Foreskin melanocyte (primary cell): ENCODE measurements at places on chromosomes 13 and 19.
A peak's percentile ranks its signal among the peaks of the same experiment; 100 is the strongest.

- no peak for DNase-seq
Observed at GRCh38 chr19:44707794-44708193, 8.8 kb downstream of the CEACAM16 start.

GRCh38 chr19:9132422-9132821 is 5.7 kb upstream of the OR7G3 start:
- no peak for DNase-seq

- DNase-seq = no peak
Observed at GRCh38 chr13:99661791-99662190, 160.5 kb downstream of the TM9SF2 start.

- peak; percentile 57 for DNase-seq
Observed at GRCh38 chr19:8355631-8356402, 8.1 kb upstream of the ANGPTL4 start.

DNA sequence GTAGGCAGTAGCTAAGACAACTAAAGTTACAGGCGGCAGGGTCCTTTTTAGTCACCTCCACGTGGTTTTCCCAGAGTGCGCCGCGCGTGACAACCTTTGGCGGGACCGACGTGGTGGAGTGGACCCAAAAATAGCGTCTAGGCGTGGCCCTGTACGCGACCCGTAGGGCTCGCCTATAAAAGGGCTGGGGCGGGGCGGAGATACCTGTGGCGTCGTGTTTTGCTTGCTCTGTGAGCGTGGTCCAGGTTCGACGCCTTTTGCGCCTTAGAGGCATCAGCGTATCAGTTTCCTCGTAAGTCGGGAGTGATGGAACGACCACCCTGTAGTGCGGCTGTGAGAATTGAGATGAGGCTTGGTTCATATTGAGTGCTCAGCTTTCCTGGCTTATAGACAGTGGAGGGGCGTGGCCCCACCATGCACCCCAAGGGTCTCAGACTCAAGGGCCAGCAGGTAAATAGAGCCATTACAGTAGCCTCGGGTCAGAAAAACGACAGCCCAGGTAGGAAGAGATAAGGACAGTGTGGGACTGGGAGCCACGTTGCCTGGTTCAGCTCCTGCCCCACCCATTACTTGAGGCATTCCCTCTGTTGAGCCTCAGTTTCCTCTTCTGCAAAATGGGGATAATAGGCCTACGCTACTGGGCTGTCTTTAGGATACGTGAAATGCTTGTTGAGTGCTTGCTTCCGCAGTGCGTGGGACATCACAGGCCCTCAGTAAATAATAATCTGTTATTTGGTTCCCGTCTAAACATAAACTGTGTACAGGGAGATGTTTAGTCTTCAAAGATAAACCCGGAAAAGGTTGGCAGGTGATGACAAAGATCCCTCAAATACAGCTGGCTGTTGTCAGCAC is 693 bp upstream of the TMED1 start:
- peak; percentile 91 for DNase-seq

DNA sequence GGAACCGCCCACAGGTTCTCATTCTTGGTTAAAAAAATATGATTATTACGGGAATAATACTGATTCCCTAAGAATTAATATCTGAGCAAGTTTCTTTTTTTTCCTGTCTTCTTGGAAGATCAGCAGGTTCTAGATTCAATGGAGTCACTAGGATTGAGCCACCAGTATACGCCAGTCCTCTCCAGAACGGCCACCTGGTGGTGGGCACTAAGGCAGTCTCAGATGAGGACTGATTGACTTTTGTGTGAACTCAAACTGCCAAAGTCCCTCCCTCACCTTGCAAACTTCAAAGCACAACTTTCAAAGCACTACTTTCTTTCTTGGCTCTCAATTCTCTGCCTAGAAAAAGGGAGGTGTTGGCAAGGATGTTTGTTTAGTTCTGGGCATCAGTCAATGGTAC is 33.3 kb upstream of the ALOX5AP start:
- DNase-seq = no peak

- DNase-seq = no peak
Observed at GRCh38 chr13:91725646-91726045, 327.2 kb downstream of the GPC5 start.

- DNase-seq = no peak
Observed at GRCh38 chr19:32662186-32662585, 12.8 kb downstream of the ANKRD27 start.

GRCh38 chr13:26861941-26862340 is 101.4 kb upstream of the GPR12 start:
- no peak for DNase-seq

DNA sequence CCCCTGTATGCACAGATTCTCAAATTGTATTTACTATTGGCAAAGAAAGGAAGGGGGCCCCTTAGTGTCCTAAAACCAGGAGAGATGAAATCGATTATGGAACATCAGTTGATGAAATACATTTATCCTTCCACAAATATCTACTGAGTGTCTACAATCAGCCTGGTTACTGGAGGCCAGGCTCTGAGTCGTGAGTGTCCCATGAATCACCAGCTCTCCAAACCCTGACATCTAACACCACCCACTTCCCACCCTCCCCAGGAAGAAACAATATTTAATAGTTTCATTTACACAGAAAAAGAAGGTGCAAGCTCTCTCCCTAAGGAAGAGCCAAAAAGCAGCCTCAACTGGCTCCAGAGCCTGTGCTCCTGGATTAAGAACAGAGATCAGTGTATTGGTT is 25.2 kb downstream of the KCTD15 start:
- no peak for DNase-seq

DNA sequence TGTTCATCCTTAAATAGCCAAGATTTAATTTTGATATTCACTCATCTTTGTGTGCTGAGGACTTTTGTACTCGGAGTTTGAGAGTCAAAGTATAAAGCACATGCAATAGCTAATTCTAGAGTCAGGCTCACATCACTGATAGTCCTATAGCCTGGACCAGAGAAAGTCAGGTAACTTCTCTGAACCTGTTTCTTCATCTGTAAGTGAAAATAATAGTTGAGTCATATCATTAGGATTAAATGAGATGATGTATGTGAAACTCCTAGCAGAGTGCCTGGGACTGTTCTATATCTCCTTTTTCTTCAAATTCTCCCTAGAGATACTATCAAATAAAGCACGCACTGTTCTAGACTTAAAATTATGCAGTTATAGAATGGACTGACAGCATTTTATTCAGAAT is 9.0 kb downstream of the CHAMP1 start:
- DNase-seq = no peak

DNA sequence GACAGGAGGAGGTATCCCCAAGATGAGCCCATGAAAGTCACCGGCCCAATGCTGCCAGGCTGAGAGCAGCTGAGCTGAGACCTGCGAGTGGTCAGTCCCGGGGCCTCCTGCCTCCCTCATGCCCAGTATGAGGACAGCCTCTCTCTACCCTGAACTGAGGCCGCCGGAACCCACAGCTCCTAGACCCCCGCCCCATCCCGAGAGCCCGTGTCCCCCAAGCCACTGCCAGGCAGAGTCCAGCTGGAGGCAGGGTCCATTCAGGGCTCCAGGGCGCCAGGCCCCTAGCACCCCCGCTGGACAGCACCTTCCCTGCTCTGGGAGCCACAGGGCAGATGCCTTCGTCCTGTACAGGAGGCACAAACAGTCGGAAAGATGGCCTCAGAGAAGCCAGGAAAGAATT is 38.7 kb downstream of the MLLT1 start:
- no peak for DNase-seq
